Colonic mucosa (tissue), 4 donors: ENCODE measurements at places on chromosomes 4 and X. TPM values are rescaled to one million over a fixed set of nuclear protein-coding genes. Genes with fewer than 3 reads are reported as not detected.

DNA sequence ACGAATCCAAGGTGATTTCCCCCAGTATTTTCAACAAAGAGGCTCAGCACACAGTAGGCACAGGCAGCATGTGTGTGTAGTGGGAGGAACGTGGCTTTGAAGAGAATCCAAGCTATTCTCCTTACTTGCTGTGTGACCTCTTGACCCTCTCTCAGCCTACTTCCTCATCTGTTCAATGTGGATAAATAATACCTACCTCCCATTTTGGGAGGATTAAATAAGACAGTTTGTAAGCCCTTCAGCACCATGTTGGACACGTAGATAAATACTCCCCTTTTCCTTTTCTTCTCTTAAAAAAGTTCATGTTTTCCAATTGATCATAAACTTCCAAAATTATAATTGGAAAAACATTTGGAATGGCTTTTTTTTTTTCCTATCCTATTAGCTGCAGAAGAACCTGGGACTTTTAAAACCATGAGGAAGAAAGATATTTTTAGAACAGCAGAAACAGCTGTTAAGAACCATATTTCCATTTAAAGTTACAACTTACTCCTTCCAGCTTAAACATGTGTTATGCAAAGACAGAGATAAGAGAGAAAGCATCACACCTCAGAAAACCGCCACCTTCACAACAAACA lies 56.1 kb upstream of the TMEM131L start:
- no peak for DNase-seq
- H3K36me3 ChIP-seq: no peaks in the 10 kb centered on the region
- H3K27me3 ChIP-seq: no peaks in the 10 kb centered on the region
- H3K4me1 ChIP-seq: no peaks in the 10 kb centered on the region
- no peak overlapping the region for H3K4me3 ChIP-seq

DNA sequence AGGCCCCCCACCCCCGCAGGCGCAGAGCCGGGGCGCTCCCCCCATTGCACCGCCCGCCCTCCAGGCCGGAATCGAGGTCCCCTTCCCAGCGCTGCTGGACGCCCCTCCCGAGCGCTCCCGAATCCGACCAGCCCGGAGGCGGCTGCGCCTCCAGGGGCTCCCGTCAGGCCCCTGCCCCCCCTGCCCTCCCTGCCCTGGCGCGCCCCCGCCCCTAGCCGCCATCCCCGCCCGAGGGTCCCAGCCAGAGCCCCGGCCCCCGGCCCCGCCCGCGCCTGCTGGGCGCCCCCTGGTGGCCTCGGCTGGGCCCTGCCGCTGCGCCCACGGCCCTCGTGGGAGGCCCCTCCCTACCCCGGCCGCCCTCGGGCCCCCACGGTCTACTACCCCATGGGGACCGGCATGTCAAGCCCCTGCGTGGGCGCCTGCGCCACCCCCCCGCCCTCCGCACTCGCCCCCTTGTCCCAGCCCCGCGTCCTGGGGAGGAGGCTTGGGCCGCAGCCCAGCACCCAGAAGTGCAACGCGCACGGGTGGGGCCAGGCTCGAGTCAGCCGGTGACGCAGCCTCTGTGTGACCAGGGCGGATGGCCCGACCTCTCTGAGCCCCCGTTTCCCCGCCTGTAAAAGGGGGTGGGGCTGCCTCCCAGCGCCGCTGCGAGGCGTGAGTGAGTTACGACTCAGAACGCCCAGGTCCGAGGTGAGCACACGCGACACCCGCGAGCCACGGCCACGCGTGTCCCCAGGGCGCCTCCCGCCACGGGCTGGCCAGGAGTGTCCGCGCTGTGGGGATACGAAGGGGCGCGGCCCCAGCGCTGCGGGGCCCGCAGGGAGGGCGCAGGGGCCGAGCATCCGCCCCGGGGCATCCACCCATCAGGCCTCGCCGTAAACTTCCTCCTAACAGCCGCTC lies 104.9 kb downstream of the FAM53A start:
- H3K27me3 ChIP-seq: no peaks in the 10 kb centered on the region
- H3K27ac ChIP-seq: peak overlapping the region; percentile 72
- no peaks in the 10 kb centered on the region for H3K4me1 ChIP-seq
- peak; percentile 80 for DNase-seq
- H3K4me3 ChIP-seq: peak overlapping the region; percentile 50

DNA sequence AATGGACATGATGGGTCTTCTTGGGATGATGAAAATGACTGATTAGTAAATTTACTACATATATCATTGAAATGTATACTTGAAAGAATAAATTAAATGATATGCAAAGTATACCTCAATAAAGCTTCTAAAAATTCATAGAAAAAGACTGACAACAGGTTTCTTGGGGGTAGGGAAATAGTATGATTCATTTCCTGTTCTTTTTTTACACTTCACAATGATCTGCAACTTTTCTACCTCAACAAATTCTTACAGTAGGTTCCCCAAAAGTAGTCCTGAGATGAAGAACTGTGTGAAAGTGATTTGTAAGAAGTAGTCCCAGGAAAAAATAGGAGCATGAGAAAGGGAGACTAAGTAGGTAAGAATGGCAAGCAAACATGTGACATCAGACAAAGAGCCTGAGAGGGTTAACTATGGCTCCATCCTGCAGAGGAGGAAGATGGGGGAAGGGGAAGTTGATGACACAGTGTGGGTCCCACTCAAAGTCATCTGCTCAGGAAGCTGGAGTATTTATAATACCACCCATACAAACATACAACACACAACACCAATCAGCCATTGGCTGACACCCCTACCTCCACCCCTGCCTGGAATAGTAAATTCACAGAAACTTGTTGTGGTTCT lies 73.9 kb downstream of the ARHGAP6 start:
- H3K36me3 ChIP-seq: no peaks in the 10 kb centered on the region
- no peak for DNase-seq
- H3K4me1 ChIP-seq: no peaks in the 10 kb centered on the region
- H3K27ac ChIP-seq: no peak overlapping the region
- H3K27me3 ChIP-seq: no peaks in the 10 kb centered on the region

GRCh38 chrX:149871940-149872339 lies 9.0 kb upstream of the MAGEA8 start:
- peak; percentile 27 for DNase-seq
- no peak overlapping the region for H3K27ac ChIP-seq
- no peaks in the 10 kb centered on the region for H3K27me3 ChIP-seq

DNA sequence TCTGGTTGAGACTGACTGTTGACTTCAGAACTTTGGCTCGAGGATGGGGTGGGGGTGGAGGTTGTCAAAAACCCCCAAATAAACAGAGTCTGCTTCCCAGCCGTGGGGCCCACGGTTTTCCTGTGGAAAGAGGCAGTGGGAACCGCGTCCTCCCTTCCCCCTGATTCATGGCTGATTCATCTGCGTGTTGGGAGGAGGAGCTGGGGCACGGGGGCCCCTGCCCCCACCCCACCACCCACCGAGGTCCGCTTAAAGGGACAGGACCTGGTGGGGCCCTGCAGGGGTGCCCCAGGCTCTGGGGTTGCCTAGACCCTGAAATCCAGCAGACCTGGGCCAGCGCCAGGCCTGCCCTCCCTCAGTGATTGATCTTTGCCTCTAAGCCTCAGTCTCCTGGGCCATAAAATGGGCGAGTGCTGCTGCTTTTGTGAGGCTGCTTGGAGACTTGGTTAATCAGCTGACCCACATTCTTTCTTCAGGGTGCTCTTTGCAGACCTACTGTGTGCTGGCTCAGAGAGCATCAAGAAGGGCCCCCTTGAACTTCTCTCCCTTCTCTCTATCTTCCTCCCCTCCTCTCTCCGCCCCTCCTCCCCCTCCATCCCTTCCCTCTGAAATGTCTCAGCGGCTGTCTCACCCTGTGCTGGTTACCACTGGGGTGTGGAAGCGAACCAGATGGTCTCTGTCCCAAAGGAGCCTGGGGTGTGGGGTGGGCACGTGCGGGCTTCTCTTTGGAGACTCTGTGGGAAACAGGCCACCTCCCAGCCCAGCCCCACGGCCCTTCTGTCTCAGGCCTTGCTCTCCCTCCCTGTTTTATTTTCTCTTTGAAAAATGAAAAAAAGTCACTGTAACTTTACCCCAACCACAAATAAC lies 9.1 kb downstream of the HTRA3 start:
- no peaks in the 10 kb centered on the region for H3K27me3 ChIP-seq
- H3K4me3 ChIP-seq: no peak overlapping the region
- no peaks in the 10 kb centered on the region for H3K4me1 ChIP-seq
- DNase-seq: no peak

DNA sequence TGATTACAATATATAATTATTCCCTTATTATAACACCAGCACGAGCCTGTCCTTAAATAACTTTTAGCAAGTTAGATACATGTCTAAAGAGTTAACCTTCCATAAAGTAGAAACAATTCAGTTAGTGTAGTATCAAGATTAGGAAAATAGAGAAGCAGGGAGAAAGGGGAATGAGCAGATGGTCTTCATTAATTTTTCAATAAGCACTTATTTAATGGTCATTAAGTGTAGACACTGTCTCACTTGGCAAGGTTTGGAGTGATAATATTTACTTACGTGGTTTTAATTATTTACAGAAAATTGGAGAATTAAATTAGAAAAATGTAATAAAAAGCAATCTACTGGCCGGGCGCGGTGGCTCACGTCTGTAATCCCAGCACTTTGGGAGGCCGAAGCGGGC lies 99.7 kb downstream of the PDS5A start:
- no peak for DNase-seq
- no peaks in the 10 kb centered on the region for H3K4me1 ChIP-seq
- H3K4me3 ChIP-seq: no peak overlapping the region
- no peak overlapping the region for H3K27ac ChIP-seq
- peaks cover 10% of the 10 kb centered on the region for H3K36me3 ChIP-seq

Gene PDE6B
- 2.3 TPM for total RNA-seq

Gene ZNF141
- 17.4 TPM for total RNA-seq

Gene ADGRA3
- total RNA-seq: 34.8 TPM
